ENCODE measurements at places on chromosomes 1 and 21.
A peak's percentile ranks its signal among the peaks of the same experiment; 100 is the strongest.

GRCh38 chr1:161121042-161121650, 3.2 kb downstream of the NIT1 start:
- DNase-seq = no peak

DNA sequence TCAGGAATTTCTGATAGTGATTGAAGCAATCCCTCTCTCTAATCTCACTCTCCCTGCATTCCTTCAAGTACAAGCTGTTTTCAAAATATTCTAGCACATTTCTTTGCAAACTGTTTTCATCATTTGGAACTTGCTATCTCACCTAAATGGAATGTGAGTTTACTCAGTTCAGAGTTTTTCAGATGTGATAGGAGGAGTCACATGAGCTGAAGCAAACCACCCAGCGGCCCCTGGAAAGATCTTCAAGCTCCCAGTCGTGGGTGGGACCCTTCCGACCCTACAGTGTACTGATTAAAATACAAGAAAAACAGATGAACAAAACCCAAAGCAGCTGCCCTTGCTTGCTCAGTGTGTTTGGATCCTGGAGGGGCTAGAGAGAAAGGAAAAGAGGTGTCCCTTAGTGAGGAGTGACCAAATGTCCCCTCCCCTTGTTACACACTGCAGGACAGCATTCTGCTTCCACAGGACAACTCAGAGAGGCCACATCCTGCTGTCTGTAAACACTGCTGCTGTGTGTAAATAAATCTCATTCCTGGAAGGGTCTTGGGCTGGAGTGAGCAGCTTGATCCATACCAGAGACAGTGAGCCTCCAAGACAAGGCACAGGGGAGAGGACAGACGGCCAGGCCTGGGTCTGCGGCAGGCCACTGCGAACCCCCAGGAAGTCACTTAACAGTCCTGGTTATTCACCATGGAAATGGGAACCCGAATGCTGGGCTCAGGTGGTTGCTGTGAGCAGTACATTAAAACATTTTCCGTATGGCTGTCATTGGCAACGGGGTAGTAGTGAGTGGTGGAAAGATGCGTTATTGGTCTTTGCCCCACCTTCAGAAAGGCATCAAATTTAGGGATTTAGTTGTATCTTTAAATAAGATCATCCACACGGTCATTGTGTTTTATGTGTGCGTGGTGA, 229.2 kb downstream of the RHOU start:
- DNase-seq = peak; percentile 34

DNA sequence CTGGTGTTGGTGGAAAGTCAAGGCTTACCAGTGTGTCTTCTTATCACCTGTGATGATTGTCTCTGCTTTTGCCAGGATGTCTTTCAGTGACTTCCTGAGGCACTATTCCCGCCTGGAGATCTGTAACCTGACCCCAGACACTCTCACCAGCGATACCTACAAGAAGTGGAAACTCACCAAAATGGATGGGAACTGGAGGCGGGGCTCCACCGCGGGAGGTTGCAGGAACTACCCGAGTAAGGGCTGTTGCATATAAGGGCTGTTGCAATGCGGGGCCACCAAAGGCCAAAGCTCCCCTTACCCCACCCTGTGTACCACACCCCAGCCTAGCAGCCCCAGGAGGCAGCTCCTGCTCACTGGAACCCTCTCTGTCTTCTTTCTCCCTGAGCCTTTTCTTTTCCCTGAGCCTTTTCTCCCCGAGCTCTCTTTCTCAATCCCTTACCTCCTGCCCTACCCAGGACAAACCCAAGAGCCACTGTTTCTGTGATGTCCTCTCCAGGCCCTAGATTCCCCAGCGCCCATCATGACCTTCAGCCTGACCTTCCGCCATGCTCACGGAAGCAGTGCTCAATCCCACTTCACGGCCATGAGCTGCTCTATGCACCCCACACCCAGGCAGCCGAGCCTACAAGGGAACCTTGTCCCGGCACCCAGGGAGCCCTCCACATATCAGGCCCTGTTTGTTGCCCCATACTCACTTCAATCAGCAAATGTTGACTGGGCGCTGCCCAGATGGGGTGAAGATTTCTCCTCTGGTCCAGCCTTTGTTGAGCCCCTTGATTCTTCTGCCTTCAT, 40.6 kb downstream of the CAPN2 start:
- no peak for DNase-seq

DNA sequence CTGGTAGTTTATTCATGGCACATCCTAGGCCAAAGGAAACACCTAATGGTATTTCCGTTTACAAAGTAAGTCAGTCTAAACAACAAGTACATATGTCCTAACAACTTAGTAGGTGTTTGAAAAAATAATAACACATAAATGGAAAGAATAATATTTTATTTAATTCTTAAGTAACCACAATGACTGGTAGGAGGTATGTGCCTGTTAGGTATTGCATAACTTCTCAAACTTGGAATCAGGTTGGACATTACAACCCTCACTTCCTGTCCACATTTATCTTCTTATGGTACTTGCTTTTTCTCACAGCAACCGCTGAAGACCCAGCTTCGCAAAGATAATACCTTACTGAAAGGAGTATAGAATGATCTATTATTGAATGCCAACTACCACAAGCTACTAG, 64.2 kb downstream of the VPS13D start:
- DNase-seq = no peak

- no peak for DNase-seq
These were observed 80.4 kb downstream of the DAP3 start for GRCh38 chr1:155769257-155769656.

DNA sequence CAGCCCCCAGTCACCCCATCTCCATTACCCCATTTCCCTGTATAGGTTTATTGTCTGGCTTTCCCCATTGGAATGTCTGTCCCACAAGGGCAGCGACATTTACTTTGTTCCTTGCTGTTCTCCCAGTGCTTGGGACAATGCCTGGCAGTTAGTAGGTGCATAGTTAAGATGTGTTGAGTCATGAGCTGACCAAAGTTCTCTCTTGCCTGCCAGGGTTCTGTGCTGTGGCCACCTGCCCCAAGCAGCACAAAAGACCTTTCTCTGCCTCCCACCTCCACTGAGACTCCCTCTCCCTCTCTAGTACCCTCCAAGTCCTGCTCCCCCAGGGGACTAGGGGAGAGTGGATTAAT, 40.0 kb downstream of the TMCO4 start:
- no peak for DNase-seq

DNA sequence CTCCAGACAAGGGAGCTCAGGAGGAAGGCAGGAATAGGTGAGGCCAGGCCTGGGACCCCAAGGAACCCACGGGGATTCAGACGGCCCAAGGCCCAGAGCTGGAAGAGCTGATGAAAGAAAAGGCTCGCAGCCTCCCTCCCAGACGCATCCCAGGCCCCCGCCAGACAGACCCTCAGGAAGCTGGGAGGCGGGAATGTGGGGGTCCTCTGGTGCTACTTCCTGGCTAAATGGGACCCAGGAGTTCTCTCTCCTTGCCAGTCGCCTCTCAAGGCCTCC, 430 bp downstream of the FBXO2 start:
- no peak for DNase-seq

GRCh38 chr1:58886611-58887010, 102.8 kb upstream of the JUN start:
- DNase-seq = no peak

DNA sequence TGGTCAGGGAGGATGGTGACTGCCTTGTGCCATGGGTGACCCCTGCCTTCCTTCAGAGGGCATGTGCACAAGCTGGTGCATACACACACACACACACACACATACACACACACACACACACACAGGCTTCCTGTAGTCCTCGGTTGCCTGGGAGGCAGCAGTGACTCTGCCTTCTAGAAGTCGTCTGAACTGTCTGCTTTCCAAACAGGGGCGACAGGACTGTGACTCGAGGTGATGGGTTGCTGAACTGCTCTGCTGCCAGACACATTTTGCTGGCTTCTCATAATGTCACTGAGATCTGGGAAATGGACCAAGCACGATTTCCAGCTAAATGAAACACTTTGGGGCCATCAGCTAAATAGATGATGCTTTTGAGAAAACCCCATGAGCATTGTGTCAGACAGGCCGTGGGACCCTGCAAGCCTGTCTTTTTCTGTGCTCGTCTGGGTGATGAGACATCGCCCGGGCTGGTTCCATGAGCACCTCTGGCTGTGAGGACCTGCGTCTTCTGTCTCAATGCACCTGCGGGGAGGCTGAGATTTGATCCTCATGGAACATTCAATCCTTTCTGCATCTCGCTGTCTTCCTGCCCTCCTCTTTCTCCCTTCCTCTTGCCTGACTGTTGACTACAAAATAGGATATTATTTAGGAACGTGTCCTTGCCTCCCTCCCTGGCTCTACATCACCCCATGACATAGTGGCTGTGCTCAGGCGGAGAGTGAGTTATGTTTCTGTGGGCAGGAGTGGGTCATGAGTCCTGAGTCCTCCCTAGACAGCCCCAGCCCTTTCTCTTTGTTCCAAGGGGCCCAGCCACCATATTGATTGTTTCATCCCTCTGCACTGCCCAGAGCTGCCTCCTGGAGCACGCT, 436.8 kb downstream of the CAMTA1 start:
- no peak for DNase-seq

GRCh38 chr1:56017336-56017735, 562.0 kb downstream of the PLPP3 start:
- peak; percentile 42 for DNase-seq

GRCh38 chr1:38005195-38006007, at the start of gene FHL3:
Gene FHL3 (minus strand): TSS chr1:38005514. CDS start chr1:37999412, 6,102 bp downstream.
- DNase-seq = peak; percentile 67

DNA sequence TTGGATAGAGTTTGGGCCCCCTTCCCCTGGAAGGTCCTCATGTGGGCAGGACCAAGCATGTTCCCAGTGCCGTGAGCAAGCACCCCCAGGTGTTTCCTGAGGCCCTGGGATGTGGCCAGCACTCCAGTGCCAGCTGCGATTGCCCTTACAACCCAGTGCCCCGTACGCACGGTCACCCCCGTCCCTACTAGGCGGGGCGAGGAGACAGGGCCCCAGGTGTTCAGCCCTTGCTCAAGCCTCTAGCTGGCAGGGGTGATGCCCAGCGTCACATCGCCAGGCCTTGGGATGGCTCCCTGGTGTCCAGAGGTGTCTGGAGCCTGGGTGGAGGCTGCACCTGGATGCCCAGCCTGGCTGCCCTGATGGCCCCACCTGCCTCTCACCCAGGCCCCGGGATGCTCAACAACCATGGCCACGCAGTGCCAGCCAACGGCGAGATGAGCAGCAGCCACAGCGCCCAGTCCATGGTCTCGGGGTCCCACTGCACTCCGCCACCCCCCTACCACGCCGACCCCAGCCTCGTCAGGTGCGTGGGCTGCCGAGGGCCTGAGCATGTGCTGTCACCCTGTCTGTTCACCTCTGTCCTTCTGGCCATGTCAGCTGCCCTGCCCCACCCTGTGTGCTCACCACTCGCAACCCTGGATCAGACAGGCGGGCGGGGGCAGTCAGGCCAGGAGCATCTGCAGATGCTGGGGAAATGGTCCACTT, 21.6 kb upstream of the CCDC27 start:
- DNase-seq = no peak

DNA sequence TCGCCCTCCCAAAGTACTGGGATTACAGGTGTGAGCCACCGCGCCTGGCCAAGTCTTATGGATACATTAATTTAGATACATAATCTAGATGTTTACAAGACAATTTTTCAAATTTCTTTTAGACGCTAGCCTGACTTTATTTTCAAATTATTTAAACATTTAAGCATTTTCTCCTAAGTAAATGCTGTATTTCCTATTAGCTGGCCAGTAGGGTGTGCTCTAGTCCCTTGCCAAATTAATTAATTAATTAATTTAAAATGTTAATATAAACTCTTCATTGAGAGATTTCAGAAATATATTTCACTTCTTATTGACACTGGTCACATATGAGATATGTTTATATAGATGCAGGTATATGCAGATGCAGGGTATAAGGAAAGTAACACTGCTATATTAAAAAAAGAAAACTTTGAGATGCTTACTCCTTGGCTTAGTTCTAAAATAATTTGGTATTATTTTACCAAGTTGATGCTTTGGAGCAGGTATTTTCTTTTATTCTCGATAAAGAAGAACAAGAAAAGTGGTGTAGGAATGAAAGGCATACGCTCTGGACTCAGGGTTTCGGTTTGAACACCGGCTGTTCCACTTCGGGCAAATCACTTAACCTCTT, 5.2 kb upstream of the ERRFI1 start:
- no peak for DNase-seq

GRCh38 chr1:152252157-152252556, 28.2 kb upstream of the HRNR start:
- no peak for DNase-seq

GRCh38 chr1:235746245-235746644, 96.7 kb upstream of the GNG4 start:
- DNase-seq = no peak

DNA sequence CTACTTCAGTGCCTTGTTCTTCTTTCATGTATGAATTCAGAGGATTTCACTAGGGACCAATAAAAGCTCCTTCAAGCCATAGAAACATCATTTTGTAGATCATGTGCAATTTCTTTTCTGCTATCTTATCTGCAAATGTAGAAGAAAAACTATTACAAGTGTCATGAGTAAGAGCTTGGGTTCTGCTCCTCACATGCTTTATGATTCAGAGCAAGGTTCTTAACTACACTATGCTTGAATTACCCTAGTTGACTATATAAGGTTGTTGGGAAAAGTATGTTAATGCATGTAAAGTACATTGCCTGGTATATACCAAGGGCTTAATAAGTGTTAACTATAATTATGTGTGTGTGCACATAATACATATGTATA, 91.4 kb upstream of the S1PR1 start:
- DNase-seq = no peak

DNA sequence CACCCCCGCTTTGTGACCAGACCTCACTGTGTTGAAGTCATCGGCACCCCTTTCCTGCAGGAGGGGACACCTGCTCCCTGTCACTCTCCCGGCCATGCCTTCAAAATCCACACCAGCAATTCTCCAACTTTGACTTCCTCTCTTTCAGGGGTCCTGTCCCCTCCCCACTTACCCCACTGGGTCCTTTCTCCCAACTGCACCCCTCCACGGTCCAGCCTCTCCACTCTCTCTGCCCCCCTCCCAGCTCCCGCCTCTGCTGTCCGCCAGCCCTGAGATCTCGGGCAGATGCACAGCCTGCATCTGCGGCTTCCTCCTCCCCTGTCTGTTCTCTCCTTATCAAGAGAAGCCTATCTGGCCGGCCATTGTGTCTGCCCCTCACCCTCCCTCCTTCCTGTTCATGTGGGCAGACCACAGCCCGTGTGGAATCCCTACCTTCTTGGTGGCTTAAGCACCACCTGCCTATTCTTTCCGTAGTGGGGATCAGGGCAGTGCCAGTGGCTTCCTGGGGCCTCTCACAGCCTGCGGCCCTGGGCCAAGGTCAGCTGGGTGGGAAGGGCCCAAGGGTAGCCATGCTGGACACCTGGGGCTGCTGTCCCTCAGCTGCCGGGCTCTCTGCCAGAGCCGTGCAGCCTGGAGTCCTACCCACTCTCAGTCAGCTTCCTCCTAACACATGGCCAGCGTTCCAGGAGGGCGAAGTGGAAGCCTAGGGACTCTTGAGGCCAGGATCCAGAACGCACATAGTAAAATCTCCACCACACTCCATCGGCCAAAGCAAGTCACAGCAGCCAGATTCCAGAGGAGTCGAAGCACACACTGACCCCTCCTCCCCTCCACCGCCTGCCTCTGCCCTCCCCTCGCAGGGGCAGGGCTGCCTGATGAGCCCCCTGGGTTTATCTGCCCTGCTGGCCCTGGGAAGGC, 5.1 kb upstream of the HES4 start:
- DNase-seq = no peak

- DNase-seq = no peak
These were observed 79.6 kb upstream of the ZC3H12A start for GRCh38 chr1:37394574-37395464.

All from hindlimb muscle (tissue), 1 donor.